ENCODE measurements at places on chromosomes 13 and 19.

DNA sequence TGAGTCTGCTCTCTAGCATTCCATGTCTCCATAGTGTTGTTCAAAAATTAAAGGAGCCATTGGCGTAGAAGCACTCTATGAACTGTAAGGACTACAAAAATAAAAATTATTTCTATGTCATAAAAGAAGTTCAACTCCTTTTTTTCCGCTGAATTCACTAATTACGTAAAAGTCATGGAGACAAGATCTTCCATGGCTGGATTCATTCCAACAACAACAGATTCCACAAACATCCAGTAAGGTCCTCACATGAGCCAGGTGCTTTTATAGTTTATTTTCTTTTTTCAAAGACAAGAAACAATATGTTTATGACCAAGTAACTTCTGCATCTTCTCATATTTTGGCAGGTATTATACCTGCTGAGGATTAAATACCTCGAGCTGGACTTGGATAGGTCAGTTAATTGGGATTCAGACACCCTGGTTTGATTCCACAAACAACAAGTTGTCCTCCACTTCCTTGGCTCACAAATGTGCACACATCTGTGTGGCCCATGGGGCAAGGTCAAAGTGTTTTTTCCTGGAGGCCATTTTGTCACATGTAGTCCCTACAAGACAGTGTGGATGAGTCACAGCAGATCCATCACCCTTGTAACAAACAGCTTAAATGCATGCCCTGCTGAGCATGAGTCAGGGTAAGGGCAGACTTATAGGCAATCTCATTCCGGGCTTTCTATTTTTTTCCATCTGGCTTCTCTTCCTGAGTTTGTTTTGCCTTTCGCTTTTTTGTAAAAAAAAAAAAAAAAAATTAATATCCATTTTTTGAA lies 475.6 kb downstream of the COG6 start:
- DNase-seq, result no peak

DNA sequence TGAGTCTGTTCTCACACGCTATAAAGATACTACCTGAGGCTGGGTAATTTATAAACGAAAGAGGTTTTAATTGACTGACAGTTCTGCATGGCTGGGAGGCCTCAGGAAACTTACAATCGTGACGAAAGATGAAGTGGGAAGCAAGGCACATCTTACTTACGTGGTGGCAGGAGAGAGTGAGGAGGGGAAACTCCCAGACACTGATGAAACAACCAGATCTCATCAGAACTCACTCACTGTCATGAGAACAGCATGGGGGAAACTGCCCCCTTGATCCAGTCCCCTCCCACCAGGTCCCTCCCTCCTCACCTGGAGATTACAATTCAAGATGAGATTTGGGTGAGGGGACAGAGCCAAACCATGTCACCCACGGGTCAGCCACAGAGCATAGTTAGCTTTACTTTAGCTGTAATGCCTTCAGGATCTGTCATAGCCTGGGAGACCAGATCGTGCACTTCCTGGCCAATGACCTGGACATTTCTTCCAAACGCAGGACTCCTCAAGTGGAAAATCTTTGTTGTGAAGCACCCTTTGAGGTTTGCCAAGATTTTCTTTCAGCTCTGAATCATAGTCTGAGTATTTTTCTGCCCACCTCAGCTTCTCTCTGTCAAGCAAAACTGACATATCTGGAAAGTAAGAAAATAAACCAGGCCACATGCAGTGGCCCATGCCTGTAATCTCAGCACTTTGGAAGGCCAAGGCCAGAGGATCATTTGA lies 25.2 kb upstream of the HIF3A start:
- DNase-seq, result no peak

GRCh38 chr19:30871979-30872378 lies 477.3 kb downstream of the TSHZ3 start:
- no peak for DNase-seq

- DNase-seq, result no peak
Measured at GRCh38 chr13:100541897-100542825, 46.4 kb downstream of the GGACT start.

DNA sequence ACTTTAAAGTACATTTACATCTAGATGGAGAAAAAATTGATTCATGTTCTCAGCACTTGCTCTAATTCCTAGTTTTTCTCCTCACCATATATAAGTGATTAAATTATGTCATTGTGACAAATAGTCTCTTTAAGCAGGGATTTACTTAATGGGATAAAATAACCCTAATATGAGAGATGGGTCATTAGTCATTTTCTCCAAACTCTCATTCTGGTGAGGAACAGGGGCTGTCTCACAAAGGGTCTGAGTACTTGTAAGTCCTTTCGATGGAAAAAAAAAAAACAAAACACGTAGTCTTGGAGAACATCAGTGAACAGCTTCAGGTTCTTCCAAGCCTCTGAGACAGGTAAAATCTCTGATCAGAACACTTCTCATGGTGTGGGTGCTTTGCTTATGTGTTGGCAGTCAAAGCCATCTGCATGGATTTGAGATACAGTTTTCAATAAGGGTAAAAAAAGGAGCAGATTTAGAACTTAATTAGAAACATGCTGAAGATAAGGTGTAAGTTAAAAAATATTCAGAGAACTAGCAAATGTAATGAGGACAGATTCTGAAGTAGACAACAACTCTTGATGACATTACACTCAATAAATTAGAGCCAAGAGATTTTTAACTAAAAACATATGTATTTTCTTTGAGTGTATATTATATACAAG lies 1668.9 kb upstream of the MIR17HG start:
- no peak for DNase-seq

- no peak for DNase-seq
Measured at GRCh38 chr13:48646791-48647190, 6.9 kb upstream of the CYSLTR2 start.

DNA sequence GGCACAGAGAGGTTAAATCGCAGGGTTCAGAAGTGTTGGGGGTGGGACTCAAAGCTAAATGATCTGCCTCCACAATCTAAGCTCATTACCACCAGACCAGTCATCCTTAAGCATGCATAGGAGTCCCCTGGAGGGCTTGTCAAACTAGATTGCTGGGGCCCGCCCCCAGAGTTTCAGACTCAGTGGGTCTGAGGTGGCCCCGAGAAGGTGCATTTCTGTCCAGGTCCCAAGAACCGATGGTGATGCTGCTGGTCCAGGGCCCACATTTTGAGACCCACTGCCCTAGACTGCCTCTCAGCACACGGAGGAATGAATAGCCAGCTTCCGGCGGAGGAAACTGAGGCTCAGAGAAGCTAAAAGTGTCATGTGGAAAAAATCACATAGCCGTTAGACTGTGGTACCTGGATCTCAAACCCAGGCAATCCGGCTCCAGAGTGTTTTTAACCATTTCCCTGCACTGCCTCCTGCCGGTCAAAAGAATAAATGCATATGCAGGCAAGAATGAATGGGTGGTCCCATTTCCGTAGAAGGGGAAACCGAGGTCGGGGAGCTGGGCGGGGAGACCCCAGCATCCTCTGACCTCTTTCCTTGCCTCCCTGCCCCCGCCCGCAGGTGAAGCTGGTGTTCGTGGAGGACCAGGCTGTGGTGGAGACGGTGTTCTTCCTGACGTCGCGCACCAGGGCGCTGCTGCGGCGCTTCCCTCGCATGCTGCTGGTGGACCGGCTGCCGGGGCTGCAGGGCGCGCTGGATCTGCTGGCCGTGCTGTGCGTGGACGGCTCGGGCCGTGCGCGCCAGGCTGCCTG lies 23.8 kb downstream of the ZSWIM9 start:
- DNase-seq, result no peak

GRCh38 chr19:1467490-1468273 lies 11.3 kb downstream of the C19orf25 start:
- DNase-seq, result no peak

- no peak for DNase-seq
Measured at GRCh38 chr19:32308431-32309077, 36.9 kb upstream of the ZNF507 start.

DNA sequence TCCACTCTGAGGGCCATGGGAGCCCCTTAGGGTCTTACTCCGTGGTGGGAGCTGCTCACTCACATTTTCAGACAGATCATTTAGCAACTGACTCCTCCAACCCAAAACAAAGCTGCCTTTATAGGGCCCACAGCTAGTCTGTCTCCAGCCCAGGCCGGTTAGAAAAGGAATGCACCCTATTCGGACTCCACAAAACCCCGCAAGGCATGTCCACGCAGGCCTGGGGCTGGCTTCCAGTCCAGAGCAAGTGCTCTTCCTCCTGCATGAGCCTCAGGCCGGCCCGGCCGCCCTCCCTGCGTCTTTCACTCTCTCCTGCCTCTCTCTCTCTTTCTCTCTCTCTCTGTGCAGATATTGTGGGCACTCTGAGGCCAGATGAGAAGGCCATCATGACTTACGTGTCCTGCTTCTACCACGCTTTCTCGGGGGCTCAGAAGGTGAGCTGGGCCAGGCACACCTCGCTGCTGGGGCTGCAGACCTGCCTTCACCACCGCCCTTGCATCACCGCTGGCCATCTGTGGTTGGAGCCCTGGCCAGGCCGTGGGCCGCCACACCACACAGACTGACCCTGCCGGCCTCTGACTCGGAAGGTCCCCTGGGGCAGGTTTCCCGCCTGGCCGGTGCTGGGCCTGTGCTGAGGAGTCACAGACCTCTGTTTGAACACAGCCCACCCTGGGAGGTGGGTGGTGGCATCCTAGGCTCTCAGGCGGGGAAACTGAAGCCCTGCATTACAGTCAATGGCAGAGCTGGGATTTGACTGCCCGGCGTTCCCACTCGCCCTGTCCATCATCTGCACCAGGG lies 33.1 kb downstream of the CAPN12 start:
- no peak for DNase-seq

GRCh38 chr19:54551950-54552912 lies 21.4 kb upstream of the LILRA2 start:
- DNase-seq, result no peak

DNA sequence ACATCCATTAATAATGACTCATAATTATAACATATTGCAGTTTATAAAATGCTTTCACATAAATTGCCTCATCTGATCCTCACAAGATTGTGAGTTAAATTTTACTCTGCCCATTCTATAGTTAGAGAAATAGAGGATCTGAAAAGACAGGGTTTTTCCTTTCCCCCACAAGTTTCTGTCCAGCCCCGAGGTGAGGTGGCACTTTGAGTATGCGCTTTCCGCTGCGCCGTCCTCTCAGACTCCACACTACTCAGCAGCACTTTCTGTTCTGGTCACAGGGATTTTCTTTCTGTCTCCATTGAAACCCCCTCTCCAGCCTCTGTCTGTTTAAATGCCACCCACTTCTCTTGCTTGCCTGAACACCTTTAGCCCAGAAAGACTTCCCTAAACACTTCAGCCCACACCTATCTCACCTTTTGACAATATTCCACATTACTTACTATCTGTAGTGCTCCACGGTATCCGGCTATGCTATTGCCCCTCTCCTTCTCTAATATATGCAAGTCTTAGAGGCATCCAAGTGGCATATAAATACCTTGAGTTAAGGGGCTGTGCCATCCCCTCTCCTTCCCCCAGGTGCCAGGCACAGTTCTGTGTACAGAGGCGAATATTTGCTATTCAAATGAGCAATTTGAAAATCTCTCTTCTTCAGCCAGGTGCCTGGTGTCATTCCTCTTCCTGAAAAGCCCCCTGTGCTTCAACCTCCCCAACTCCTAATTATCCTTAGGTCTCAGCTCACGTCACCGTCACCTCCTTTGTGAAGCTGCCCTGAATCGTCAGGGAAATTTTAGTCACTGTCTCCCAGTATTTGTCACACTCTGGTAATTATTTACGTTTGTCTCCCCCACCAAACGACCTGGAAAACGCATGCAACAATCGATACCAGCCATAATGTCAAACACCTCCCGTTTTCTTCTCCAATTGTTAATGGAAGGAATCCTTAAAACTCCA lies 268.7 kb downstream of the NHLRC3 start:
- DNase-seq, result no peak

- no peak for DNase-seq
Measured at GRCh38 chr13:28094306-28094705, 6.1 kb downstream of the FLT3 start.

- no peak for DNase-seq
Measured at GRCh38 chr19:16795731-16796130, 33.5 kb upstream of the SIN3B start.

GRCh38 chr13:110306960-110307766 lies at the start of the genes COL4A1 and COL4A2:
COL4A1 (minus strand) TSS chr13:110307157; CDS start chr13:110307027, 130 bp downstream.
COL4A2 (plus strand) TSS chr13:110307284; CDS start chr13:110307904, 620 bp downstream.
- no peak for DNase-seq

All from activated T-helper 1 cell treated with anti-CD3 and anti-CD28 coated beads, Interleukin-12 subunit alpha, Interleukin-12 subunit beta, Interleukin-2, Interleukin-4 antibody, amounts not matched to agents 30 ng/mL and 10 ng/mL and 1 ng/mL, durations not matched to agents 14 hours and 24 hours and 36 hours (primary cell).